ENCODE measurements at places on chromosomes 4 and X.

DNA sequence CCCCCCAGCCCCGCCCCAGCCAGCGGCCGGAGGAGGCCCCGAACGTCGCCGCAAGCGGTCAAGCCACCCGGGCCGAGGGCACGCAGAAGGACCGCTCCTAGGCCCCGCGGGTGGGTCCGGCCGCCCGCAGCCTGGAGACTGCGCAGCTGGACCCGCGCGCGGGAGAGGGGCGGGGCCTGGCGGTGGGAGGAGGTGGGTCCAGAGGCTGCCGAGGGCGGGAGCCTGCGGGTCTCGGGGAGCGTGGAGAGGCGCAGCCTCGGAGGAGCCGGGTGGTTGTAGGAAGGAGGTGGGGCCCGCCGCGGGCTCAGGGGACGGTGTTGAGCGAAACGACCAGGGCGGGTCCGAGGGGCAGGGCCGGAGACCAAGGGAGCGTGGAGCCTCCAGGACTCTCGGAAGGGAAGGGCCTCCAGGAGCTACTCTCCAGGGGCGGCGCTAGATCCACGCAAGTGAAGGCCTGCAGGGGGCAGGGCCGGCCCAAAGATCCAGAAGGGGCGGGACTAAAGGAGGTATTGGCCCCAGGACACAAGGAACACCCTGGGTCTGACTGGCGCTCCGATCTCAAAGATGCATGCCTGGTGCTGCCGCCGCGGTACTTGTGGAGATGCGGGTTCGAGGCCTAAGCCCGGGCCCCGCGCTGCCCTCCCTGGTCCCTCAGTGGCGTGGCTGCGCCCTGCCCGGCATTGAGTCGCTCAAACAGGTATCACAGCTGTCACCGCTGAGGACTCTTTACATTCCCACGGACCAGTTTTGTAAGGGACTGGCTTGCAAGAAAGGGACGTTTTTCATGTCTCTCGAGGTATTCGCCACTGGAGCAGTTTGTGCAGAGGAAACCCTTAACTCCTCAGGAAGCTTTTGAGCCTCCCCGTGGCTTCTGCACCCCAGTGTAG lies 5.9 kb downstream of the TIMM17B start:
- peak; percentile 76 for DNase-seq

- DNase-seq, result peak; percentile 13
These were observed 1203.1 kb downstream of the PCDH18 start for GRCh38 chr4:136329042-136329662.

DNA sequence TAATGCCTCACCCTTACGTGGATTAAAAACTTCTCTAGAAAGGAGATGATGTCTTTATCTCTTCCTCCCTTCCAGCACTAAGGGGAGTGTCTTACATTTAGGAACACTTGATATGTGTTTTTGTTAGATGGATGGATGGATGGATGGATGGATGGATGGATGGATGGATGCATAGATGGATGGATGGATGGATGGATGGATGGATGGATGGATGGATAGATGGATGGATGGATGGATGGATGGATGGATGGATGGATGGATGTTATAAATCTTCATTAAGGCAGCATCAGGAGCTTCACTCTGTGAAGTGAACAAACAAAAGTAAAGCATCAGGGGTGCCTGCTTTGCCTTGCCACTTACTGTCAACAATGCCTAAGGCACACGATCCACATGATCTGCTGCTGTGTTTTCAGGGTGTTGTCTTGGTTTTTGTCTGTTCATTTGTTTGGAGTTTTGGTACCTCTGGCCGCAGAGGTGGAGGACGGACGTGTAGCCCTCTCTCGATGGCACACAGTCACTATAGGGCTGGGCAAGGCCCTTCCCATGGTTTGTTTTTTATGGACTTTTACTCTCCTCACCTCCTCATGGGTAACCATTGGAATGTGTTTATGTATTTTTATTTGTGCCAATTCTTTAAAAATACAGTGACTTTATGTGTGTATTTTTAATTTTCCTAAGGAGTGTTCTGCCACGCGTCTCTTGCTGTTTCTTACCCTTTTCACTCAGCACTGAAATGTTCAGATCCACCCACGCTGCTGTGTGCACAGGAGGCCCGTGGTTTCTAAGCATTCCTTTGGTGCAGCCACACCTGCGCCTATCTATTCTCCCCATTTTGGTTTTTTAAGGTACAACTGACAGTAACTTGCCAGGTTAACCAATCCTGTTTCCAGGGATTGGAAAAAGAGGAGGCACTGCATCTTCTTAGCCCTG lies 91.8 kb upstream of the ENPP6 start:
- no peak for DNase-seq

GRCh38 chrX:130299279-130300009 lies 30.7 kb upstream of the ZNF280C start:
- no peak for DNase-seq

GRCh38 chr4:40553995-40554394 lies 75.7 kb downstream of the RBM47 start:
- DNase-seq, result no peak

DNA sequence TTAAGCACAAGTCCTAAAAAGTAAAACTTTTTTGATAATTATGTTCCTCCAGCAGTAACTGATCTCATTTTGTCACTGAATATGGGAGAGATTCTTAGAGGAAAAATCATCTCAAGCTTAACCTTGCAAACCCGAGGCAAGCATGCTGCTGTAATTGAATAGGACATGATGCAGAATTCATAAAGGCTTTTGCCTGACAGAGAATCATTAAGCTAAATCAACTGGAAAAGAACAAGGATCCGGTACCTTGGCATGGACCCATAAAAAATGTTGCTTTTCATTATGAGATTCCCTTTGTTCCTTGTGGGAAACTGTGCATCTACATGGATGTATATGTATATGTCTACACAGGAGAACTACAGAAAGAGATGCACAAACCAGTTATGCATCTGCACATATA lies 149.1 kb downstream of the PAPSS1 start:
- DNase-seq, result no peak

DNA sequence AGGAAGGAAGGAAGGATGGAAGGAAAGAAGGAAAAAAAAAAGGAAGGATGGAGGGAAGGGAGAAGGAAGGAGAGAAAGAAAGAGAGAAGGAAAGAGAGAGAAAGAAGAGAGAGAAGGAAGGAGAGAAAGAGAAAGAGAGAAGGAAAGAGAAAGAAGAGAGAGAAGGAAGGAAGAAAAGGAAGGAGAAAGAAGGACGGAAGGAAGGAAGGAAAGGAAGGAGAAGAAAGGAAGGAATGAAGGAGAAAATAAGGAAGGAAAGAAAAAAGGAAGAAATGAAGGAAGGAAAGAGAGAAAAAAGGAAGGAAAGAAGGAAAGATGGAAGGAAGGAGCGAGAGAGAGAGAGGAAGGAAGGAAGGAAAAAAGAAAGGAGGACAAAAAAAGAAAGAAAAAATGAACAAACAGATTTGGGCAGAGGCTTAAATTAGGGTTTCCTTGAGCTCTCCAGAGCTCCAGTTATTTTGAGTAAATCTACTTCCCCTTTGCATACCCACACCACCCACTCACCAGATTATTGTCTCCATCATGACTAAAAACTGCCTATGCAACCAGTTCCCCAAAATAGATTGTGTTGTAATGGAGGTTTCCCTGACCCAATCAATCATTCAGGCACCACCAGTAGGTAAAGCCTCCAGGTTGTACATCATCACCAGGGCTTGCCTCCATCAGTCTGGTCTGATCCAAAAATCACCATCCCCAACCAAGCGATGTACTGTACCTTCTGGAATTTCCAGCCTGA lies 1722.9 kb upstream of the PCDH10 start:
- DNase-seq, result no peak

GRCh38 chrX:156004256-156004655 lies 6.8 kb downstream of the IL9R start:
- DNase-seq, result no peak

DNA sequence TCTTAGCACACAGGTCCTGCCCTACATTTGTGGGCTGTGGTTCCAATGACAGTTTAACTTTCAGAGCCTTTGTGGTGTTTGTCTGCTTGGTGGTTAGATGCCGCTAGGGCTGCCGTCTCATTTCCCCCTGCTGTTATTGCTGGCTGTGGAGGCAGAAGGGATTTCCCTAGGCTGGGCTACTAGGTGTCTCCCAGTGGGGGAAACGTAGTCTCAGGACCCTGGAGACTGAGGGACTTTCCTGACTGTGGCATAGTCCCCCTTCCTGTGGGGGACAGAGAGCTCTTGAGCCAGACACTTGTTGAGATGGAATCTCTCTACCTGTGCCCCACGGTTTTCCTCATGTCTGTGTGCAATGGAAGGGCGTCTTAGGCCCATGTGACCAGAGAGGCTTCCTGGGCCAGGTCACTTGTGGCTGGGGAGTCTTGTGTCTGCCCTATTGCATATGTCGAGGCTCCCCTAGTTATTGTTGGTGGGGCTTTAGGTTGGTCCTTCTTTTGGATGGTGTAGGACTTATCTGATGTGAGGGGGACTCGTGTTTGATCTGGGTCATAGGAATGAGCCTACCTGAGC lies 68.2 kb downstream of the ARHGAP10 start:
- peak; percentile 70 for DNase-seq

- DNase-seq, result no peak
These were observed 11.3 kb downstream of the FAM241A start for GRCh38 chr4:112156553-112156952.

DNA sequence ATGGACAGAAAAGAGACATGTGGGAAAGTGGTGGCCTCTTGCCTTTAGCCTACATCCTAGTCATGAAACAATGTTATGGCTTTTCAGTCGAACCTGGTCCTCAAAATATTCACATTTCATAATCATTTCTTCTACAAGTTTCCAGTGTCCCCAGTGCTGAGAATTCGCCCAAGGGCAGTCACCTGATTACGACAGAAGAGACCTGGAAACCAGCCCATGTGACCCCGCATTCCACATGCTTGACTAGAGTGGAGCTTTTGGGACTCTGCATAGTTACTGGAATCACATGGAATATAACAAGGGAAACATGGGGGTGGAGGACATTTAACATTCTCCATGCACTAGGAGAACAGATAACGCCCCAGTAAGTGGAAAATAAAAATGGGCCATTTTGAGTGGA lies 100.1 kb downstream of the PPARGC1A start:
- peak; percentile 98 for DNase-seq

- DNase-seq, result no peak
These were observed 23.6 kb downstream of the SH3KBP1 start for GRCh38 chrX:19863857-19864223.

DNA sequence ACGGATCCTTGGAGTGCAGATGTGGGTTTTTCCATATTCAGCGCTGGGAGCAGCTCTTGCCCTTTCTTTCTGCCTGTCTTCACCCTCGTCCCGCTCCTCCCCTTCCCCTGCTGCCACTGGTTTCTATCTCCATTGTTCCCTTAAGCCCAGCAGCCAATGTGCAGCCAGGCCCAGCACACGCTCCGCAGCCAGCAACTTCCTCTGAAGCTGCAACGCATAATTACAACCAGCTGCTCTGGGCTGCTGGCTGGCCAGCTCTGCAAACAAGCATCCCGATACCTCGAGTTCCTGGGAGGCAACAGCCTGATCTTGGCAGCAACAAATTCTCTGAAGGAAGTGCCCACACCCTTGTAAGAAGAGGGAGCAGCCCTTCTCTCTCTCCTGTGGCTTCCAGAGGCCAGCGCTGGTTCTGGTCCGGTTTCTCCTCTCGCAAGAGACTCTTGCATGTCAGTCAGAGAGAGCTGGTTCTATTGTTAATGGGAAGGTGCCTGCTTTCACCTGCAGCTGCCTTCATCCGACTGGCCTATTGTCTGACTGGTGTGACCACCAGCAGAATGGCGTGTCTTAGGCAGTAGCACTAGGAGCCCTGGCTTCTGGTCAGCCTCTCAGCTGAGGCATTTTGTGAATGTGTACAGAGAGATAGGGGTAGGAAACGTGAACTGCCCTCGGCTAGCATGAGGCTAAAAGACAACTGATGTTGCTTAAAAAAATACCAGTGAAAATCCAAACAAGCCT lies 83.8 kb upstream of the MAML3 start:
- no peak for DNase-seq

- DNase-seq, result no peak
These were observed 9.3 kb upstream of the GRPR start for GRCh38 chrX:16113978-16114565.

DNA sequence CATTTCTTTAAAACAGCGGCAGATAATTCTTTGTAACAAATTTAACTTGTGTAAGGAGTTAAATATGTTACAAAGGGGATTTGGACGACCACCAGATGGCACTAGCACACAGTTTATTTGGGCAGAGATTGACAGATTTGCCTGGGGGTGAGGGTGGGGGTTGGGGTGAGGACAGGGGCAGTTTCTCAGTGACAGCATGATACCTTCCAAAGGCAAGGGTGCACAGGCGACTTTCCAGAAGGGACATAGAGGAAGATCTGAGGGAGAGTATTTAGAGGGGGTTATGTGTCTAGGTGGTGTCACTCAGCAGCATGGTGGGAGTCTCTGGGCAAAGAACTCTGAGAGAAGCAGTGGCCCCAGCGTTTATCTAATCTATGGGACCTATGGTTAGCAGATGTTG lies 9.6 kb upstream of the TMA16 start:
- DNase-seq, result peak; percentile 47

DNA sequence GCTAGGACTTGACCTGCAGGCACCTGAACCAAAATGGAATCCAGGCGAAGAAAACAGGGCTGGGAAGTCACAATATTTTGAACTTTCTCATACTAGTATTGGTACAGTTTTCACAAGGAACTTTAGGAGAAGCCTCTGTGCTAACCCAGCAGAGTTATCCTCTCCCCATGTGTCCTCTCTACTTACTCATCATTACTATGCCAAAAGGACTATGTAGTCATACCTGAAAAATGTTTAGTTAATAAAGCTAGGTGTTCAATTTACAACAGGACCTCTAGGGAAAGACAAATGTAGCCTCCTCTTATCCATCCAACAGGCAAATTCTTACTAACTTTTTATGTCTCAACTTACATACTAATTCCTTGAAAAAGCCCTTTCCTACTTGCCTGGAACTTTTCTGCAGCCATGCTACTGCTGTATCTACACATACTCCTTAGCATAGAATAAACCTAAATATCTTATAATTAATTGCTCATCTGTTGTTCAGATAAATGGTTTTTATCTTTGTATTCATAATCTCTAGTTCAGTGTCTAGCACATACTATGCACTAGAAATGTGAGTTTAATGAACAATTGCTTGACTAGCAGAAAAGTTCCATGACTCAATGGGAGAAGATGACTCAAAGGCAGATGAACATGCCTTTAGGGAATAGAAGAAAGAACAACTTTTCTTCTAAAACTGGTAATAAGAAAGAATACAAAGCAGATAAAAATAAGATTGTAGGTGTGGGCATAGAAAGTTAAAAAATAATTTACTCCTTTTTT lies 215.5 kb upstream of the VEGFC start:
- peak; percentile 53 for DNase-seq

GRCh38 chr4:173522160-173522950 lies 7.7 kb downstream of the HAND2 start:
- no peak for DNase-seq

DNA sequence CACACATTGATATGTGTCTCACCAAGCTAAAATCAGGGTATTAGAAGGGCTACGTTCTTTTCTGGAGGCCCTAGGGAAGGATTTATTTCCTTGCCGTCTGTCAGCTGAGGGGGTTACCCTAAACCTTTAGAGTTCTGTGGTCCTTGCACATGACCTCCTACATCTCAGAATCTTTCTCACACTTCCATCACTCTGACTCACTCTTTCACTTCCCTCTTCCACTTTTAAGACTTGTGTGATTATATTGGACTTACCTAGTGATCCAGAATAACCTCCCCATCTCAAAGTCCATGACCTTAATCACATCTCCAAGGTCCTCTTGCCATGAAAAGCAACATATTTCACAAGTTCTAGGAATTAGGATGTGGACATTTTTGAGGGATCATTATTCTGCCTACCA lies 53.6 kb upstream of the FUNDC1 start:
- no peak for DNase-seq

All from renal cortical epithelial cell (primary cell).